Neural progenitor cell (in vitro differentiated cells): ENCODE measurements at places on chromosomes 7 and 10. TPM values are rescaled to one million over a fixed set of nuclear protein-coding genes. Genes with fewer than 3 reads are reported as not detected.
A peak's percentile ranks its signal among the peaks of the same experiment; 100 is the strongest.

CYP3A7 gene
- total RNA-seq: not detected in 2 replicates

FZD8 gene
- 5.0 and 20.7 TPM in 2 replicates for total RNA-seq

OR9A2 gene
- not detected in 2 replicates for total RNA-seq

GARIN1A gene
- 0.43 TPM in 1 of 2 replicates, not detected in the other for total RNA-seq

GRCh38 chr10:117409549-117410305, 34.5 kb upstream of the PDZD8 start:
- DNase-seq: no peak

DNA sequence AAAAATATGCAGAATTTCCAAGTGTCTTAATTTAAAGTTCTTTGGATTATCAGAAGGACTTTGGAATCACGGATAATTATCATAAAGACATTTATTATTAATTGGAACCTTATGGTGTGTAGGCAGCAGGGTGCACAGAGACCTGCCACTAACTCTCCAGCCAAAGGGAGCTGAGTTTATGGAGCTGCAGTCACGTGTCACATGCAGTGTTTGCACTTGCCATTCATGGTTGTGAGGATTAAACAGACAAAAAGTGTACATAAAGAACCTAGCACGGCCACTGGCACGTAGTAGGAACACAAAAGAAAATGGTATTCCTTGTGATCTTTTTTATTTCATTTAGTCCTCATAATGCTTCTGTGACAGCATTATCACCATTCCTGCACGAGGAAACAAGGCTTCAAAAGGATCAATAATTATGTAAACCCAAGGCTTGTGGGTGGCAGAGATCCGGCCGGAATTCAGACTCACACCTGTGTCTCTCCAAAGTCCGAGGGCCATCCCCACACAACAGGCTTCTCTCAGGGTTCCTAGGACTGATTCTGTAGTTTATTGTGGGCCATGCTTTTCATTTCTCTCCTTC, 143.9 kb upstream of the STK17A start:
- no peak for DNase-seq

DNA sequence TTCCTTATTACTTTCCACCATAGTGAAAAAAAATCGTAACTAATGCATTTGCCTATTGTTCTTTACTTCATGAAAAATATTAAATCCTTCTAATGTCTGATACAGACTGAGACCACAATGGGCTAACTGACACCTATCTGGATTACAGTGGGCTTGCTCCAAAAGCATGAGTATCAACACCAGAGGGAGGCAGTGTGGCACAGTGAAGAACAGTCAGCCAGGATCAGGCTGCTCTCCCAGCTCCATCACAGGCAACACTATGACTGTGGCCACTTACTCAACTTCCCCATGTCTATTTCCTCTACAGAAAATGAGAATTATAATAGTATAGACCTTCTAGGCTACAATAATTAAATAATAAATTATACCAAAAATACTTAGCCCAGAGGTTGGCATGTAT, 97.2 kb downstream of the SLC25A13 start:
- DNase-seq: peak; percentile 42

DNA sequence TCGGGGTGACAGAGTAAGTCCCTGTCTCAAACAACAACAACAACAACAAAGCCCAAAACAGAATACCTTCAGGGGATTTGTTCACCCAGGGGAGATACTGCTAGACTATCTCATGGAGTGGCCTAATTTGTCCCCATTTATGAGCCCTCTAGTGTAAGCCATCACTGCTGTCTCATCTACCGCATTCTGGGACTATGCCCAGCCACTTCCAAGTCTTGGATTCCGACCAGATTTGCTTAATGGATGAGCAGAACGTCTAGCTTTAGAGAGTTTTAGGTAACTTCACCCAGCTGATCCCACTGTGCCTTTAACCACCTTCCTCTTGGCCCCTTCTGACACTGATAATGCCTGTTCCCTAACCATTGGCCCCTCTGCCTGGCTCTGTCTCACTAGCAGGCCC, 47.1 kb downstream of the PAPSS2 start:
- no peak for DNase-seq

DNA sequence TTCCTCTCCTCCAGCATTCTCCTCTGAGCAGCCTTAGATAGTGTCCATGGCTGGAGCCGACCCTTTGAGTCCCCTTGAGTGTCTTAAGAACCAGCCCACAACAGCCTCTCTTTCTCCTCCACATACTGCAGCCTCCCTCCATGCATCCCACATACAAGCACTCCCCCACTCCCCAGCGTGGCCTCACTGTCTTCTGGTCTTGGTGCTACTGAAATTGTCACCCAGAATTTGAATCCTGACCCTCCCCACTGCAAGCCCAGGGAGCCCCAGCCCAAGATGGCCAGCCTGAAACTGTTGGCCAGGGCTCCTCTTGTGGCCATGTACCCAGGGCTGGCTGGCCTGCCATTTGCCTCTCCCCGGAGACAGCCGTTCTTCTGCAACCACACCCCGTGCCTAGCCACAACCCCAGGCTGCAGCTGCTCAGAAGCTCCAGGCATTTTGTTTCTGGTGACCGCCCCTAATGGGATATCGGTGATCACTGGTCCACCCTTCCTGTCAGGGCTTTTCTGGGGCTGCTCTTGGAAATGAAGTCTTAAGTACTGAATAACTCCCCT, 18.8 kb upstream of the SH2D4B start:
- DNase-seq: no peak

- no peak for DNase-seq
Observed at GRCh38 chr10:35232527-35232926, 103.8 kb upstream of the CCNY start.

- DNase-seq: no peak
Observed at GRCh38 chr10:82190432-82191260, 315.7 kb downstream of the NRG3 start.

- no peak for DNase-seq
Observed at GRCh38 chr7:40808378-40808942, 673.7 kb downstream of the SUGCT start.

DNA sequence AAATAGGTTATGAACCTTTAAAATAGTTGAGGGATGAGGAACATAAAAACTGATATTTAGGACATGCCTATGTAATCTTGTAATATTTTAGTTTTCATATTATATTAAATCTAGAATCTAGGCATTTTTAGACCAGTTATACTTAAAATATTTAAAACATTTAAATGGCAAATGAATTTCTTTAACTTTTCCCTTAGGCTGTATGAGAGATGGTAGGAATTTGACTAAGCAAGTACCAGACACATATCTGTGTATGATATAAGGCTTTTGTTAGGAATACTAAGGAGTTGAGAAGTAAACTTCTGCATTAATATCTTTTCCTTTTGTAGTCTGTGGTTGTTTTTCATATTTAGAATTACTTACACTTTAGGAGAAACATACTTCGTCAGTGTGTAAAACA, 25.1 kb downstream of the SEPTIN7 start:
- no peak for DNase-seq

GRCh38 chr10:11881477-11882417, 58.6 kb downstream of the PROSER2 start:
- peak; percentile 34 for DNase-seq
